T-helper 1 cell (primary cell): ENCODE measurements at places on chromosomes 3 and 15.

GRCh38 chr3:150605998-150606641, 3.0 kb downstream of the SELENOT start:
- no peak for DNase-seq

DNA sequence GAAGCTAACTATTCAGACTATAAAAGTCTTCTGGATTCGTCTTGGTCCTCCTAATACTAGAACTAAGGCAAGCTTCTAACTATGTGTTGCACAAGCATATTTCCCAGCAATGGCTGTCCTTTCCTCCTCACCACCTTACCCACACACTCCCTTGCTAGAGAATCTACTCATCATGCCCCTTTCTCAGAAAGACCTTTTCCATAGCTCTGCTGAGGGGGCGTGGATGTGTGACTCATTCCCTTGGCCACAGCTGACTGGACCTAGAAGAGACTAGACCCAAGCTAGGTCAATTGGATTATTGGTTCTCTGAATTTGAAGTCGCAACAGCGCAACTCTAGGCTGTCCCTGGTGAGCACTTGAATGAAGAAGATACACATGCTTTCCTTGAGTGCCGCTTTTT, 47.1 kb downstream of the ERC2 start:
- no peak for DNase-seq

GRCh38 chr15:52278135-52278534, 17.5 kb downstream of the MYO5C start:
- no peak for DNase-seq

DNA sequence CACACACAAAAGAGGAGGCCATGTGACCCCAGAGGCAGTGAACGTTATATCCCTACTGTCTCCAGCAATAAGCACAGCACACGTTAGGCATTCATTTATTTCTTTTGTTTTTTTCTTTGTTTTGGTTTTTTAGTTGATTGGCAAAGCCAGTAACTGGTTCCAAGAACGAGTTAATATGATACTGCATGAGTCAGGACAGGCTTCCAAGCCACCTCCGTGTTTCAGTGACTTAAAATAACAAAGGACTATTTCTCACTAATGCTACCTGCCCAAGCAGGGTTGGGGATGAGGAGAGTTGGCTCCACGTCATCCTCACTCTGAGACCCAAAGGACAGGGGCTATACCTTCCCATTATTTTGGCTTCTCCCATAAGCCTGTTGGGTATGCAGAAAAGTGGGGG, 130.5 kb downstream of the ST8SIA2 start:
- DNase-seq, result no peak

GRCh38 chr15:86103825-86104224, 24.2 kb downstream of the AGBL1 start:
- no peak for DNase-seq

DNA sequence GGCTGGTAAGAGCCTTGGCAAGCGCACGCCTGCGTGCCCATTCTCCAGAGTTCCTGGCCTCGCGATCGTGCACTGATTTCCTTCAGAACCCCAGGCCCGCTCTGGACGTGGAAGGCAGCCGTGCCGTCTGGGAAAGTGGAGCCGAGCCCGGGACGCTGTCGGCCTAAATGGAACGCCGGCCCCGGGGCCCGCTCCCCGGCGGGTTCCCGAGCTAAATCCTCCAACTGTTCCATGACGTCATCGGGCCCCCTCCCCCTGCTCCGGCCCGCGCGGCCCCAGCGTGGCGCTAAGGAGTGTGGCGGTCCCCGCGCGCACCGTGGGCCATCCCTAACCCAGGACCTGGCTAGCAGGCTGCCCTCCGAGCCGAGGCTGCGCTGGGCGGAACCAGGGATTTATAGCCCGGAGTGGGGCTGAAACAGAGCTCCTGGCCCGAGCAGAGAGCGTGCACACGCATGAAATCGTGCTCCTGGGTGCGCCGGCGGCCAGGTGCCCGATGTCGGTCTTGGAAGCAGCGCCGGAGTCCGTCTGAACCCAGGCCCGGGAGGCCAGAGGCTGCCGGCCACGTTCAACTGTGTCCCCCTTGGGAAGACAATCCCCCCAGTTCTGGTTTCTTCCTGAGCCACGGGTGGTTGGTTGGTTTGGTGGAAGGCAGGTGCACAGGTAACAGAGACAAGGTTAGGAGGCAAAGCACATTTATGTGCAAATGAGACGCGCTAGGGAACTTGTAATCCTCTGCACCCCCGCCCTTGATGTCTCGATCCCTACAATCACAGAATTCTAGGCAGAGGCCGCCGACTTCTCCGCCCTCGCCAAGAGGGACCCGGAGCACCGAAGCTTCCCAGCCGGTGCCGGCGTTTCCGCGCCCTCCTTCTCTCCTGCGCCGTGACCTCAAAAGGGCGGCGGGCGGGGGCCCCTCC, 84.9 kb upstream of the ETV5 start:
- no peak for DNase-seq

DNA sequence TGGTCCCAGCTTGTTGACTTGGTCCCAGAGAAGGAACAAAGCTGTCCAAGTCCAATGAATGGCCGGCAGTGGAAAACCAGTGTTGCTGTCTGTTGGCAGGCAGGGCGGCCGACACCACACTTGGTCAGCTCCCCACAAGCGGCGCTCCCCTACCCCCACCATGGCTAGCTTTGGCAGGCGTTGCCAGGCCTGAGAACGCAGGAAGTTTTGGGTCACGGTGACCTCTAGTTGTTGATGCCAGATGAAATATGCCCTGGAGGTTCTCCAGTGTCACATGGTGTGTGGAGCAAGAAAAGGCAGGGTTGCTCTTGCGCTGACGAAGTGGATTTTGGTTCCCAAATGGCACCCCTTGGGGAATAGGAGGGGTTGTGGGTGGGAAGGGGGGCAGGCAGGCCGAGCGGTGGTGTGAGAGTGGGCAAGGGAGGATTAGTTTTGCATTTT, 72.7 kb upstream of the TPRG1 start:
- DNase-seq, result no peak

GRCh38 chr3:81024560-81024959, 736.9 kb downstream of the GBE1 start:
- DNase-seq, result no peak

DNA sequence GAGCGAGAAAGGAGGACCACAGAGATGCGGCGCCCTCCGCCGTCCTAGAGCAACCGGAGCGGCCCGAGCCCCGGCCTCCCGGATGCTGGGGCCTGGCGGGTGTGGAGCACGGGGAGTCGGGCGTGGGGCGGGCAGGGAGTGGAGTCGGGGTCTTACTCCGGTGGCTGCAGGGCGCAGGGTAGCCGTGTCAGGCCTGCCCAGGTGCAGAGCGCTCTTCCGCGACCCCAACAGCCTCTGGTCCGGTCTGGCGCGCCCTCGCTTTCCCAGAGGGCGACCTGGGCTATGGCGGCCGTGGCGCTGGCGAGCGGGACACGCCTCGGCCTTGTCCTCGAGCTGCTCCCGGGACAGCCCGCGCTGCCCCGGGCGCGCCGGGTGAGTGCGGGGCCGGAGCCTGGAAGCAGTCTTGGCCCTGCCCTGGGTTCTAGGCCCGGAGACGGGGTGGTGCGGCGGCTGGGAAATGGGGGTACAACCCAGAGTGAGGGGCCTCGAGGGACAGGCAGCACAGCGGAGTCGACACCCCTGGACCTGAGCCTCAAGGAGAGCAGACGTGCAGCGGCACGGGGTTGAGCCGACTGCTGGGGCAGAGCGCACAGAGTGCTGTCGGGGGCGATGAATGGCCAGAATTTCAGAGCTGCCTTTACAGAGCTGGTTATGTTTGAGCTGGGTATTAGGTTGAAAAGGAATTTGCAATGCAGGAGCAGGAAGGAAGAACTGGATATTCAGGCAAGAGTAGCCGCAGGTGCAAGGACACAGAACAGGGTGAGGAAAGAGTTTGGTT, at the start of gene ZNF662:
Gene ZNF662, plus strand, starts transcription at position 73 of the 778 bp plus-strand sequence. CDS start 1,973 bp downstream, outside the sequence.
- no peak for DNase-seq

DNA sequence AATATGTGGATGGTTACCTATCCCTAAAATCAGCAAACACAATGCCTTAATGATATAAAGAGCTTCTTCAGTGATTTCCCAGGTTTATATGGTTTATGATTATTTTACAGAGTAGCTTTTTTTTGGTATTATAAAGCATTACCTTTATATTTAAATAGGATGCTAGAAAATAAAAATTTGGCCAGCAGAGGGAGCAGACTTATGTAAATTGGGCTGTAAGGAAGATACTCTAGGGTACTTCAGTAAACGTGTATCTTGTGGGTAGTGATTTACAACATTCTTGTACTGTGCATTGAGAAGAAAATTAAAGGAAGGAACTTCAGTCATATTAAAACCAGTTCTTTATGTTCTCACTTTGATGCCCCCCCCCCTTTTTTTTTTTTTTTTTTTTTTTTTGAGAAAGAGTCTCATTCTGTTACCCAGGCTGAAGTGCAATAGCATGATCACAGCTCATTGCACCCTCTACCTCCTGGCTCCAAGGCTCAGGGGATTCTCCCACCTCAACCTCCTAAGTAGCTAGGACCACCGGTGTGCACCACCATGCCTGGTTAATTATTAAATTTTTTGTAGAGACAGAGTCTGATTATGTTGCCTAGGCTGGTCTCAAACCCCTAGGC, 167.9 kb downstream of the BBX start:
- DNase-seq, result no peak

DNA sequence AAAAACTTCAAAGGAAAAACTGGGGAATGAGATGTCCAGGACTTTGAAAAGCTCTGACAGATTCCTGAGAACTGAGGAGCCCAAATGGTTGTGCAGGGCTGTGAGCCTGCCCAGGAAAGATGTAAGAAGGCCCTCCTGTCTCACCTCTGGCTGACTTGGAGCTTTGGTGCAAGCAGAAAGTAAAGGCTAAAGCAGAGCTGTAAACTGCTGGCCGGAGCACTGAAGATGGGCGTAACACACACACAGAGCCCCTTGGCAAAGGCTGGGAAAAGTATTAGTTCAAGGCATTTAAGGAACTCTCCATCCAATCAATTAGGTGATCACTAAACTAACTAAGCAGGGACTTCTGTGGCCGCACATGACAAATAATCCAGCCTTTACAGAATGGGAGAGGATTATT, 144.1 kb upstream of the HACD2 start:
- DNase-seq, result no peak

- no peak for DNase-seq
Observed at GRCh38 chr3:78900426-78900825, 867.4 kb downstream of the ROBO1 start.

GRCh38 chr3:34056951-34057390, 258.5 kb downstream of the PDCD6IP start:
- no peak for DNase-seq

GRCh38 chr15:63185206-63185605, 4.2 kb upstream of the RAB8B start:
- no peak for DNase-seq

- DNase-seq, result no peak
Observed at GRCh38 chr3:111210003-111210711, 138.5 kb downstream of the NECTIN3 start.

DNA sequence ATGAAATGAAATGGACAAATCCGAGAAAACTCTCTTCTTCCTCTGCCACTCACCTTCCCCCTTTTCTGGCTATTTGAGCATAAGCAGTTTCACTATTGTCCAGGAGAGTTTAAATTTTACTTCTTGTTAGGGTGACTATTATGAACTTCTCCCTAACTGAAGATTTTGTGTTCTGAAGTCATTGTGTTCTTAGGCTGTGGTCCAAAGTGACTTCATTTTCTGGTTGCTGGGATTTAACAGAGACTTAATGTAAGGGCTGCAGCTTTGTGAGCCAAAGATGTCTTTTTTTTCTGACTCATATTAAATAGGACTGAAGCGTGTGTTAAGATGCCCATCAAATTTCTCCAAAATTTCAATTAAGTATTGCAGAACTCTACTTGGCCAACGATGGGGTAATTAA, 46.5 kb upstream of the FSTL1 start:
- no peak for DNase-seq

DNA sequence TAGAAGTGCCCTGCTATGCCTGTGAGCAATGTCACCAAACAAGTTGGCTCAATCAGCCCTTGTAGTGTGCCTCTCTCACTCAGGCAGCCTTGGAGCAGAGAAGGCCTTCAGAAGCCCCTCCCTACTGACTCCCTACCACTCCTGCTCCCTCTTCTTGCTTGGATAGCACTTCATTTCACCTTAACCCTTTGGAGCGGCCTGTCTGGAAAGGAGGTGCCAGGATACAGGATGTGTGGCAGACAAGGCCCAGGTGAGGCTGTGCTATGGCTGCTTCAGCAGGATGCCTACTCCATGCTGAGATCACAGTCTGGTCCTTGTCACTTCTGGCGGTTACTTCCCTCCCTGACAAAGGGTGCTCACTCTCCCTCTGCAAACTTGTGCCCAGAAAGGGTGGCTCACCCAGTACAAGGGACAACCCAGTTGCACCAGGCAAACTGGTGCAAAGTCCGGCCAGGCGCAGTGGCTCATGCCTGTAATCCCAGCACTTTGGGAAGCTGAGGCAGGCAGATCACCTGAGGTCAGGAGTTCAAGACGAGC, 1.1 kb downstream of the MON1A start:
- DNase-seq, result no peak

DNA sequence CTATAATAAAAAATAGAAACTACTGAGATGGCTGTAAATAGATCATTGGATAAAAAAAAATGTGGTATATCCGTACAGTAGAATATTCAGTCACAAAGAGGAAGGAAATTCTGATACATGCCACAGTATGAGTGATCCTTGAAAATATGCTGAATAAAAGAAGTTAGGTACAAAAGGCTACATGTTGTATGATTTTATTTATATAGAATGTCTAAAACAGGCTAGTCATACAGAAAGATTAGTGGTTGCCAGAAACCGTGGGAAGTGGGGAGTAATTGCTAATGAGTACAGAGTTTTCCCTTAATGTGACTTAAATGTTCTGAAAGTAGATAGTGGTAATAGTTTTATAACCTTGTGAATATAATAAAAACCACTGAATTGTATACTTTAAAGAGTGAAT, 24.9 kb upstream of the FAH start:
- DNase-seq, result no peak

DNA sequence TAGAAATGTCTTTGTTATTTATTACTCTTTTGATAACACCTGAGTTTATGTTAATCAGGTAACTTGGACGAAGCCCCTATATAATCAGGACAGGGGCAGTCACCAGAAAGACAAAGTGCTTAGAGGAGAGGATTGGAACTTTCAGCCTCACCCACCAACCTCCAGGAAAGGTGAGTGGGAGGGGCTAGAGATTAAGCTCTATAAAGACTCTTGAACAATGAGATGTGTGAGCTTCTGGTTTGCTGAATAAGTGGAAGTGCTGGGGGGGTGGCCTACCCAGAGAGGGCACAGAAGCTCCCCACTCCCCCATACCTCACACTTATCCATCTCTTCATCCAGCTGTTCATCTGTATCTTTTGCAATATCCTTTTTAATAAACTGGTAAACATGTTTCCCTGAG, 73.9 kb downstream of the TTBK2 start:
- no peak for DNase-seq

DNA sequence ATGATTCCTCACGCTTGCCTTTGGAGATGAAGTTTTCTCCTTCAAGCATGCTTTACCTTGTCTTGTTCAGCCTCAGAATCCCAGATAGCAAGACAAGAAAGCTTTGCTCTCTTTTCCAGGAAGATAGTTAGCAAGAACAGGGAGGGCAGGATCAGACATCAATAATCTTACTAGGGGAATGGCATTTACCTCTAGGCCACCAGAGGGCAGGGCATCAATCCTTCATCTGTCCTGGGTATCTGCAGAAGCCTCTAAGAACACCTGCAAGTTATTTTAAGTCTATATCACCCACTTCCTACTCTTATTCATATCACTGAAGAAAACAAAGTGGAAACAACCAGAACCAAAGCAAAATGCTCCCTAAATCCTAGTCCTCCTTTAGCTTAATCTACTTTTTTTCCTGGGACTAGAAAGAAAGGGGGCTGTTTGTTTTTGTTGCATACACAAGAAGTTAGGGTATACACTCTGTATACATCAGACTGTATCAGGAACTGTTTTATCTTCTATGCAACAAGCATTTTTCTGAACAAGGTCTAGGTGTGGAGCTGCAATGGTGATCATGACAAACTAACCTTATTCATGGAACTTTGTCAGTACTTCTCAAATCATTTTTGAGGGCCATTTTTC, 862.5 kb downstream of the CADM2 start:
- no peak for DNase-seq
